ENCODE measurements at places on chromosomes 4 and X. TPM values are rescaled to one million over a fixed set of nuclear protein-coding genes. Genes with fewer than 3 reads are reported as not detected.

- no peak for DNase-seq
Observed at GRCh38 chrX:128250621-128251020, 198.4 kb upstream of the ACTRT1 start.

Gene CXorf49
- total RNA-seq, result not detected

- DNase-seq, result no peak
Observed at GRCh38 chrX:72262077-72262476, 15.0 kb downstream of the RPS4X start.

GRCh38 chr4:145945431-145946155, 7.0 kb upstream of the ZNF827 start:
- DNase-seq, result no peak

DNA sequence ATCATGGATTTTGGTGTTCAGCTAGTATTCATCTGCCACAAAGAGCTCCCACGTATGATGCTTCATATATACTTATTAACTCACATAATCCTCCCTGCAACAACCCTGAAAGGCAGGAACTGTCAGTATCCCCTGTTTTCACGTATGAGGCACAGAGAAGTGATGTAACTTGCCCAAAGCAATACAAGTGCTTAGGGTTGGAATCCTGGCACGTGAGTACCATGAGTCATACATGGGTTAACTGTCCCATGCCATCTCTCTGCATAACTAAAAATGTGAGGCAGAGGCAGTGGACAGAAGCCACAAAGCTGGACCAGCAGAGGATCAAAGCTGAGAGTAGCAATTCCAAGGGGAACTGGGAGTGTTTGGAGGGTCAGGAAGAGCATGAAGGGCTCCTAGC, 35.7 kb upstream of the EGFL6 start:
- DNase-seq, result no peak

Gene SH2D1A
- total RNA-seq, result 0.47 TPM

- DNase-seq, result no peak
Observed at GRCh38 chrX:49754233-49754857, 58.6 kb upstream of the PAGE1 start.

All from left cardiac atrium (tissue), 4 donors.